ENCODE measurements at places on chromosomes 3 and 15. TPM values are rescaled to one million over a fixed set of nuclear protein-coding genes. Genes with fewer than 3 reads are reported as not detected.

GRCh38 chr3:158652463-158652862 is 8.1 kb downstream of the GFM1 start:
- DNase-seq = no peak

DNA sequence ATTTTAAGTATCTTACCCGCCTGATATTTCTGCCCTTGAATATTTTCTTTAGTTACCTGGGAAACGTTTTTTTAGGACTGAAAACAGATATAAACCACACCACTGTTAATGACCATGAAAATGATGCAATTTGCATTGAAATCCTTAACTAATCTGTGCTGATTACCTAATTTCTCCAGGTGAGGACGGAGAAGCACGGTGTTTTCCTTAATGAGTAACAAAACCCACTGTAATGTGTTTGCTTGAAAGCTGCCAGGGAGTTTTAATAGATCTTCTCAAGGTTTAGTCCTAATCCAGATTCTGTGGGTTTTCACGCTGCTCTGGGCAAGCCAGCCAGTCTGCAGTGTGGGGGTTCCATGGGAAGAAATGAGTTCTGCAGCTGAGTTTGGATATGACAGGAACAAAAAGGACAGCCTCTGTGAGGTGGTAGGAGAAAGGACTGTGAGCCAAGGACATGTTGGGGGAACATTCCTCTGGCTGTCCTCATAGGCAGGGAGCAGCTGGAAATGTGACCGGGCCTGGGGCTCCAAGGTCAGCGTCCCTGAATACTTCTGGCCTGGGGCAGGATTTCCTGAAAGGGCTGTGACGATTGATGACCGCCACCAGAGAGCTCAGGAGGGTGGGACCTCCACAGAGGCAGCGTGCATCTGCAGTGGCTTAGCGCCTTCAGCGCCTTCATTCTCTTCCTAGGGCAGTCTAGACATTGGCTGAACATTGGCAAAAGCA is 18.6 kb downstream of the THSD4 start:
- no peak for DNase-seq

DNA sequence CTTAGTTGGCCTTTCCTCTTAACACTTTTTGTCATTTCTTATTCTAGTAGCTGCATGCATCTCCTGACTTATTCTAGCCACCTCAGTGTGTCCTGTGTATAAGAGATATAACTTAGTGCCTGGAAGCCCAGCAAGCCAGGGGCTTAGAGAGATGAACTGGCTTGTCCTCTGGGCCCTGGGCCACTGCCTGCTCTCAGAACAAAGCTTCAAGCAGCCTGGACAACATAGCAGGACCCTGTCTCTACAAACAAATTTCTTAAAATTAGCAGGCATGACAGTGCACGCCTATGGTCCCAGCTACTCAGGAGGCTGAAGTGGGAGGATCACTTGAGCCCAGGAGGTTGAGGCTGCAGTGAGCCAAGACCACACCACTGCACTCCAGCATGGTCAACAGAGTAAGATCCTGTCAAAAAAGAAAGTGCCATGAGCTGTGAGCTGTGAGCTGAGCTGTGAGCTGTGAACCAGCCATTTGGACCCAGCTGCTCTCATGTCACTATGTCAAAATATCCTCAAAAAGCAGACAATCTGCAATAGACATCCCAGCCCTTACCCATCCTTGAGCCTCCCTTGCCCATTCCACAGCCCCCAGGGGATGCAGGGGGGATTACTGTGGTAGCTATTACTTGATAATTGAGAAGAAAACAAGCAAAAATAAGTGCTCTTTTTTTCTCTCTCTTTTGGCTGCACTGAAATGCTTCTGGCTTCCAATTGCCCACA is 174.5 kb downstream of the OPA1 start:
- peak; percentile 17 for DNase-seq

DNA sequence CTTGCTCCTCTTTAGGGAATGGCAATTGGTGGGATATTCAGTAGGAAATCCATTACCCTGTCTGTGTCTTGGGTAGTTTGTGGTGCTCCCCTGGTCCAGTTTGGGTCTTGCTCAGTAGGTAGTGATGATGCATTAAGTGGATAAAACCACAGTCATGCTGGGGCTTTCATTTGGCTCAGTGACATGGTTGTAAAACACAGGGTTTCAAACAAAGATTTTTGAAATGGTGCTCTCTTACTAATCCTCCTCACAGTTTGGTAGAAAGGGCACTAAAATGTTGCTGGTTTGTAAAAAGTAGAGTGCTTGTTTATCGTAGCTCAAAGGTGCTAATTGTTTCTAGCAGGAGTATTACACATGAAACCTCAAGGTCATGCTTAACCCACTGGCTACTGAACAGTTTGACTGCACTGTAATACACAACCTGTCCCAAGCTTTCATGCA is 22.9 kb downstream of the BBX start:
- peak; percentile 10 for DNase-seq

- DNase-seq = no peak
Measured at GRCh38 chr3:26004172-26004571, 214.3 kb downstream of the OXSM start.

DNA sequence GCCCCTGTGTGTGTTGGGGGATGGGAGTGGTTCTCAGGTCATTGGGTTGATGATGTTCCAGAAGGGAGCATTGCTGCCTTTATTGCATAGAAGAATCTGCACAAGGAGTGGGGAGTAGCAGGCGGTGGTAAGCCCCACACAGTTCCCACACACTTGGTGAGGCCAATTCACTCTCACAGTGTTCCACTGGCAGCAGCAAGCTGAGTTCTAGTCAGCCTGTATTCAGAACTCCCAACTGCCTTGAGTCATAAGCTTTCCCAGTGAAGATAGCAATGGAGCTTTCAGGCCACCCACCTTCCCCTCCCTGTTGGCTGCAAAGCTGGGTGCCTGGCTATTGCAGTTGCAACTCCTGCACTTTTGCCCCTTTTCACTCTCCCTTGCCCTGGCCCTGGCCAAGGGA is 181.1 kb upstream of the RBMS3 start:
- DNase-seq = peak; percentile 31

DNA sequence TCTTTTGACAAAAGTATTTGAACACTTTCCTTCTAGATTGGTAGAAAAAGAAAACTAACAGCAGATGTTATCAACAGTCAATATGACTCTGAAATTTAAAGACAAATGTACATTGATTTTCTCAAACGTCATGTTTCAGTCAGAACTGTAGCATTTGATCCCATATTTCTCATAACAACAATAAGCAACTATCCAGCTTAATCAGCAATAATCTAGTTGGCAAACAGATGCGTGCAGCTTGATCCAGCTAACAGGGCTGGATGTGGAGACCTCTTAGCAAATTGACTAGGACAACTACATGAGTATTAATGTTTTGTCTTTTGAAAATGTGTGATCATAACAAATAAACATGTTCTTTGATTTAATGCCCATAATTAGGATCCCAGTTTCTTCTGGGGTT is 94.0 kb upstream of the STT3B start:
- no peak for DNase-seq

DNA sequence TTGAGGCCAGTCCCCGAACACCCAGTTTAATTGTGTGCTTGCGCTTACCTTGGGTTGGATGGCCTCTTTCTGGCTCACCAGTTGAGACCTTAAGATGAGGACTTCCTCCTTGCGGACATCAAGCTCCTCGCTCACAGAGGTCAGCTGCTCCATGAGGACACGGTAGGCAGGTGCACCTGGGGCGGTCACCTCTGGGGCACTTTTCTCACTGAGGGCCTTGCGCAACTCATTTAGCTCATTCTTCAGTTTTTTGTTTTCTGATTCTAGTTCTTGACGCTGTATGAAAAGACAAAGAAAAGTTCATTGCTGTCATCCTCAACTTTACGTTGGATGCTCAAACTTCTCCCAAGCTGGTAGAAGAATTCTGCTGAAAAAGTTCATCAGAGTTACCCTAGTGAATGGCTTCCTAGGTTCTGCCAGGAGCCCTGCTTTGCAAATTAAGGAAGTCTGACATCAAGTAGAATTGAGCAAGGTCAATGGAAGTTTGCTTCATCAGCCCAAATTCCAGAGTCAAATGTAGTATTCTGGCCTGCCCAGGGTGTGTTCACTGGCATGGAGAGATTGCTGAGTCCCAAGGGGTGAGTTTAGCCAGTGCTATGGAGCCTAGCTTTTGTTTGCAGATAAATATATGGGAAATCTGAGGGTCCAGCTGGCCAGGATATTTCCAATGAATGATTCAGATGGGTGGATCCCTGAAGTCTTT is 55.8 kb upstream of the MYO5C start:
- peak; percentile 93 for DNase-seq

DNA sequence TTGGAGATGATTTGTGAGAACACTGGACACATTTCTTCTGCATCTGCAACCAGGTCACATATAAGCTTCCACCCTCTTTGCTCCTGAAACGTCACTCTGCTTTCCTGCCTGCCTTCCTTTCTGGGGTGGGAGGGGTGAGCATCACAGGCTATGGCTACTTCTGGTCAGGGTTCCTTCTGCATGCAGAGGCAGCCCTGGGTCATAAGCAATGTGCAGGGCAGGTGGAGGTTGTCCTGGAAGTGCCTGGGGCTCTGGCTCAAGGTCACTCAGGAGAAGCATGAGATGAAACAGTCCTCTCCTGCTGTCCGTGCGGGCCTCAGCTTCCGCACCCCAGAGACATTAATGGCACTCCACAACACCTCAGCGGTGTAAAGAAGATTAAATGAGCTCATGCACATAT is 15.1 kb downstream of the SLC6A20 start:
- no peak for DNase-seq

DNA sequence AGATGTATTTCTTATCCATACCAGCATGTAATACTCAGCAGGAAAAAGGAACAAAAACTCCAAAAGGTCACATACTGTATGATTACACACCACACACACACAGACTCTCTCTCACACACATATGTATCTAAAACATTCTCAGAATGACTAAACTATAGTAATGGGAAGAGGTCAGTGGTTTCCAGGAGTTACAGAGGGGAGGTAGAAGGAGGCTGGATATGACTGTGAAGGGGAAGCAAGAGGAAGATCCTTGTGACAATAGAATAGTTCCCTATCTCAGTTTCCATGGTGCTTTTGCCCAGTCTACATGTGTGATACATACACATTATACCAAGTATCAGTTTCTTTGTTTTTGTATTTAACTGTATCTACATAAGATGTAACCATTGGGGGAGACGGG is 190.1 kb downstream of the IL5RA start:
- DNase-seq = no peak

- no peak for DNase-seq
Measured at GRCh38 chr15:49063402-49064280, 17.4 kb upstream of the SECISBP2L start.

DNA sequence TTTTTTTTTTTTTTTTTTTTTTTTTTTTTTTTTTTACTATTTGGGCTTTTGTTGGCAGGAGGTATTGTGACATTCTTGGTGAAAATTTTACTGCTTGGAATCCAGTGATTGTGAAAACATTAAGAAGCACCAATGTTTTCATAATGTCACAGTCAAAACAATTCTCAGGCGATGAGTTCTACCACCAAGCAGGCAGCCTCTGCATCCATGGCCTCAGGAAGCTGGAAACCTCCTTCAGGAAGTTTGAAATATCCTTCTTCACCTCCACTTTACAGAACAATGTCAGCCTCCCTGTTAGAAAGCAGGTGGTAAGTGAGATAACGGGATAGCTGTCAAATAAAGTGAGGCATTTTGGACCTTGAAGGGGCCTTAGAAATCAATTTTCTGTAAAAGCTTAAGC is 98.3 kb downstream of the MEX3B start:
- DNase-seq = peak; percentile 22

GRCh38 chr3:106341586-106342162 is 472.9 kb upstream of the CBLB start:
- no peak for DNase-seq

DNA sequence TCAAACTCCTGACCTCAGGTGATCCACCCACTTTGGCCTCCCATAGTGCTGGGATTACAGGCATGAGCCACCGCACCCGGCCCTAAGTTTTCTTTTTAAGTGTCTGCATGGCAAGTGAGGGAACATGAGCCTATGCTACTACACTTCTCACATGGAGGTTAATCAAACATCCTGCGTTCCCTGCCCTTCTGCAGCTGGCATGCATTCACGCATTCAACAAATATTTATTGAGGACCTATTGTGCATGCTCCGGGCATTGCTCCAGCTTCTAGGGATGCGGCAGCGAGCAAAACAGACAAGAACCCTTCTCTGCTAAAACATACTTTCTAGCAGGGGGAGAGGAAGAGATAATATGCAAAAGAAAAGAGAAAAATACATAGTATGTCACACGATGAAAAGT is 42.6 kb upstream of the ACKR4 start:
- no peak for DNase-seq

DNA sequence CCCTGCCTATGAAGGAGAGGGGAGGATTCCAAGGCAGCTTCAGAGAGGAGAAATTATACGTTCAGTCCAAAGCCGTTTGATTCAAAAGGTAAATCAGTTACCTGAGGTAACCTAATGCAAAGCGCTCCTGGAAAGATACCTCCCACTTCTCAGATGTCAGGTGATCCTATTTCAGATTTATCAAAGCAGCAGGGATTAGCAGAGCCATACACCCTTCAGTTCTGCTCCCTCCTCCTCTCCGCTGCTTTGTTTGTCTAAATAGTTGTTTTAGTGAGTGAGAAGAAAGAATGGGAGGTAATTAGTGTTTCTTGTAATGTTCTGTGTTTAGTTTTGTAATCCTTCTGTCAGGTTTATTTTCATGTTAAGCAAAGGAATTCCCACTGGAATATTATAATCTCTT is 81.1 kb downstream of the SOX14 start:
- DNase-seq = no peak

DNA sequence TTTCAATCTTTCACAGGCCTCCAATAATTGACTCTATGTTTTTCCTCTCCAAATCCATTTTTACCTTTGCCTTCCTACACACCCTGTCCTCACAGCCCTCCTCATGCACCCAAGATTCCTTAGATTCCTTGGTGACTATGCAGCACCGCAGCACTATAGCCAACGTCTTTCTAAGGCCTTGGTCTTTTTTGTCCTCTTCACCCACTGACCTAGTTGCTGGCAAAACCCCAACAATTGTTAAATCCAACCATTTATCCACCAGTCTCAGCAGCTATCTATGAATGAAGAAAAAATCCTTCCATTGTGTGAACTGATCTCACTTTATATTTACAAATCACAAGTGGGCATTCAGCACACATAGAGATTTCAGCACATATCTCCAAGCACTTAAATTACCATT is 203.9 kb downstream of the VGLL3 start:
- DNase-seq = peak; percentile 40

DNA sequence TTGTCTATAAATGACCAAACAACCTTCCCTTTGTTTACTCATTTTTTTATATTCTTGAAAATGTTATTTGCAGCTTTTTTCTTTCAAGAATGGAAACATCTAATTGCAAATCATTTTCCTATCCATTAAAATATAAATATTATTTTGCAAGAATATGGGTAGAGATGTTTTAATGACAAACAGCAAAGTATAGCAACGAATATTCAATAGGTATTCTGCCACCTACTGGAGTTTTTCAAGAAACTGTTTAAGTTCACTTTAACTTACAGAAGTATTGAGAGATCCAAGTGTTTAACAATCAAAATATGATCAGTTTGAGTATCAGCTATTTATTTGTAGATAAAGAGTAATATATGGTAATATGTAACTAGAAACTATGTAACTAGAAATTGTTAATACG is 6.9 kb upstream of the EOGT start:
- DNase-seq = no peak

Gene CFAP20DC
- total RNA-seq = 1.3 TPM

Gene CSPG5
- 0.09 TPM for total RNA-seq

Gene WDR49
- under 0.01 TPM for total RNA-seq

Gene DCP1A
- total RNA-seq = 13.1 TPM

Gene UPK1B
- not detected for total RNA-seq

Gene IL1RAP
- total RNA-seq = 14.6 TPM

Gene AADAC
- 138 TPM for total RNA-seq

Gene MME
- total RNA-seq = 50.4 TPM

Gene ABHD5
- 15.5 TPM for total RNA-seq

Gene HRH1
- 20.6 TPM for total RNA-seq

Gene RASGRF1
- total RNA-seq = not detected

Gene LMLN
- total RNA-seq = 9.2 TPM

Gene ADCY5
- total RNA-seq = under 0.01 TPM

Gene SHC4
- 2.2 TPM for total RNA-seq

Data from fibroblast of the aortic adventitia (primary cell).